NCI-H82 (cell line): ENCODE measurements at places on chromosomes 16 and 17.

GRCh38 chr16:9476744-9477143, 385.3 kb downstream of the HAPSTR1 start:
- DNase-seq, result no peak

DNA sequence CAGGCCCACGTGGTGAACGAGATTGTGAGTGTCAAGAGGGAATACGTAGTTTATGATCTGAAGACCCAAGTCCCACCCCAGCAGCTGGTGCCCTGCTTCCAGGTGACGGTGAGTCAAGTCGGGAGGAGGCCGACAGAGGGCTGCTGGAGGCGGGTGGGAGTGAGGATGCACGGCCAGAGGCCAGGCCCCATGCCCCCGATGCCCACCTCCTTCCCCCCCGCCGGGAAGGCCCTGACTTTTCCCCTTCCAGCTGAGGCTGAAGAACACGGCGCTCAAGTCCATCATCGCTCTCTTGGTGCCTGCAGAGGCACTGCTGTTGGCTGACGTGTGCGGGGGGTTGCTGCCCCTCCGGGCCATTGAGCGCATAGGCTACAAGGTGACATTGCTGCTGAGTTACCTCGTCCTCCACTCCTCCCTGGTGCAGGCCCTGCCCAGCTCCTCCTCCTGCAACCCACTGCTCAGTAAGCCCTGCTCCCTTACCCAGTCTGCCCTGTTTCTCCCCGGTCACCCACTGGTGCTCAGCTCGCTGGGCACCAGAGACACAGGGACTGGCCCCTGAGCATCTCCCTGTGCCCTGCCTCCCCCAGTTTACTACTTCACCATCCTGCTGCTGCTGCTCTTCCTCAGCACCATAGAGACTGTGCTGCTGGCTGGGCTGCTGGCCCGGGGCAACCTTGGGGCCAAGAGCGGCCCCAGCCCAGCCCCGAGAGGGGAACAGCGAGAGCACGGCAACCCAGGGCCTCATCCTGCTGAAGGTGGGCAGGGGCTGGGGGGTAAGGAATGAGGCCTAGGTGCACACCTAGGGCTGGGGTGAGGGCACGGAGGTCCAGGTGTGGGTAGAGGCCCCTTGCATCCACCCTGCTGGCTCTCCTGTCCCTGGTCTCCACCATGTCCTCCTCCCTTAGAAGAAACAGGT, 2.6 kb downstream of the ZACN start:
- DNase-seq, result peak; percentile 29

- no peak for DNase-seq
Measured at GRCh38 chr17:58586009-58586644, 71.7 kb upstream of the MTMR4 start.

- no peak for DNase-seq
Measured at GRCh38 chr16:81571592-81572385, 127.2 kb downstream of the CMIP start.

- DNase-seq, result peak; percentile 79
Measured at GRCh38 chr16:17921357-17921978, 415.1 kb downstream of the NPIPA8 start.

DNA sequence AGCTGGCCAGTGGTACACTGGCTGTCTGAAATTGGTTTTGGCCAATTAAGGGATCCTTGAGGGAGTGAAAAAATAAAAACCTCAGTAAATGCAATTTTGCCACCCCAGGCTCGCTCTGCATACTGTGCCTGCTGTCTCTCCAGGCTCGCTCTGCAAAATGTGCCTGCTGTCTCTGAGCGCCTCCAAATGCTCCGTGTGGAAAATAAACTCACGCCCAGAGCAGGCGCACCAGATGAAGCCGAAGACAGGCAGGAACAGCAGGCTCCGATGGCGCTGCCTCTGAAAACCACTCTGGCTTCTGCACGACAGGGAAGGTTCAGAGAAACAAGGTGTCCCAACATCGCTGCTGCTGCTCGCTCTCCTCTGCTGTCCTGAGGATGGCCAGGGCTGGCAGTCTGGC, 29.1 kb downstream of the SNN start:
- DNase-seq, result no peak

DNA sequence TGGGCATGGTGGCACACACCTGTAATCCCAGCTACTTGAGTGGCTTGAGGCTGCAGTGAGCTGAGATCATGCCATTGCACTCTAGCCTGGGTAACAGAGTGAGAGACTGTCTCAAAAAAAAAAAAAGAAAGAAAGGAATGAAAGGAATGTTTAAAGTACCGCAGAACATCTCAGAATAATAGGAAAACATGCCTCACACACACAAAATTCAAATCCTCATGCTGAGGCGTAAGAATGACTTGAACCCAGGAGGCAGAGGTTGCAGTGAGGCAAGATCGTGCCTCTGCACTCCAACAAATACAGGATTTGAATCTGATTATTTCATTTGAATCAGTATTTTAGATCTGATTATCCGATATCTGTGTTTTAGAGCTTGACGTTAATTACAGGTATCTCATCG, 21.3 kb upstream of the GAA start:
- no peak for DNase-seq

- no peak for DNase-seq
Measured at GRCh38 chr16:21563676-21564075, 35.7 kb upstream of the METTL9 start.

- DNase-seq, result no peak
Measured at GRCh38 chr17:17497065-17497844, 1.1 kb upstream of the RASD1 start.

DNA sequence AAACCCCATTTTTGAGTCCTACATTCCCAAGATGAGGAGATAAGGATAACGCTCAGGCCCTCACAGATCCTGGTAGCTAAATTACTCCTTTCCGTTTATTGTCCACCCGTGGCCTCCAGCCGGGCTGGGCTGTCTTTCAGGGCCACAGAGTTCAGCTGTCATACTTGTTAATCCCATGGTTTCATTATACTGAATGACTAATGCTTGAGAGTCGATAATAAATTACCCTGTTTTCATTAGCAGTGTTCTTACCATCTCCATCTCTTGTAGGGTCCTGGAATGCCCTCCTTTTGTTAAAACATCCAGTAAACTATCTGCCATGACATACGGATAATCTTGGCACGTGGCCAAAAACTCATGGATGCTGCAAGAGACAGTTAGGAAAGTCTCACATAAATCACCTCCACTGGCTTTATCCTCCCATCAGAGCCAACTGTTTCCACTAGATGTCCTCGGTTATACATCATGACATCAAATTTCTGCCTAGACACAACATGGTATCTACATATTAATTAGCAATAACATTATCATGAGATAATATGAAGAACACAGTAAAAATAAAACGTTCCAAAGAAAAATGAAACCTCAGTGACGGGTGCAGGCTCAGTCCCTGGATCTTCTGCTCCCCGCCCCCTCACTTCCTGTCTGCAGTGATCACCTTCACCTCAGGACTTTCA, 45.3 kb downstream of the BRD7 start:
- DNase-seq, result peak; percentile 92

- DNase-seq, result no peak
Measured at GRCh38 chr16:68860978-68861892, 17.9 kb downstream of the TANGO6 start.

GRCh38 chr16:55263271-55264250, 60.4 kb upstream of the IRX6 start:
- DNase-seq, result no peak

DNA sequence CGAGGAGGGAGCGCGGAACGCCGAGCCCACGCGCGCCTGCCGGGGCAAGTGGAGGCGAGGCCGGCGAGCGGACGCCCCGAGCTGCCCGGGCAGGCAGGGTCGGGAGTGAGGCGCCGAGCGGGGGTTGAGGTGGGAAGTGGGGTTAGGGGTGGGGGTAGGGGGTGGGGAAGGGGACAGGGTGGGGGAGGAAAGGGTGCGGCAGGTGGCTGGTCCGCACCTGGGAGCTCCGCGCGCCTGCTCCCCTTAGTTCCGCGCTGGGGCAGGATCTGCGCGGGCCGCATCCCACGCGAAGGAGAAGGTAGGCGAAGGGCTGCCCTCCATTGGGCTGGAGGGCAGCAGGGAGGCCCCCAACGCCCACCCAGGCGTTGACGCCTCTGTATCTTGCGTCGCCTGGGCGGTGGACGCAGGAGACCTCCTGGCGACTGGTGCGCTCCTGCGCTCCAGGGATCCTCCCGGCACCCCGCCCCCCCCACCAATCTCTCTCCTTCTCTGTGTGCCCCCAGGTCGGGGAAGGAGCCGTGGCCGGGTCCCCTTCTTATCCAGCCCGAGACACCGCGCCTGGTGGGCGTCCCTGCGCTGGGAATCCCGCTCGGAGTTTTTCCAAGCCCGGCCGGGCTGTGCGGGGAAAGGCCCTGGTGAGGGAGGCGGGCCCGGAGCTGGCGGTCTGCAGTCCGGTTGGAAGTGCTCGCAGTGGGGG, 51.3 kb upstream of the AMZ2 start:
- peak; percentile 27 for DNase-seq
